HFFc6 (cell line): ENCODE measurements at places on chromosomes 12 and 14. TPM values are rescaled to one million over a fixed set of nuclear protein-coding genes. Genes with fewer than 3 reads are reported as not detected.

DNA sequence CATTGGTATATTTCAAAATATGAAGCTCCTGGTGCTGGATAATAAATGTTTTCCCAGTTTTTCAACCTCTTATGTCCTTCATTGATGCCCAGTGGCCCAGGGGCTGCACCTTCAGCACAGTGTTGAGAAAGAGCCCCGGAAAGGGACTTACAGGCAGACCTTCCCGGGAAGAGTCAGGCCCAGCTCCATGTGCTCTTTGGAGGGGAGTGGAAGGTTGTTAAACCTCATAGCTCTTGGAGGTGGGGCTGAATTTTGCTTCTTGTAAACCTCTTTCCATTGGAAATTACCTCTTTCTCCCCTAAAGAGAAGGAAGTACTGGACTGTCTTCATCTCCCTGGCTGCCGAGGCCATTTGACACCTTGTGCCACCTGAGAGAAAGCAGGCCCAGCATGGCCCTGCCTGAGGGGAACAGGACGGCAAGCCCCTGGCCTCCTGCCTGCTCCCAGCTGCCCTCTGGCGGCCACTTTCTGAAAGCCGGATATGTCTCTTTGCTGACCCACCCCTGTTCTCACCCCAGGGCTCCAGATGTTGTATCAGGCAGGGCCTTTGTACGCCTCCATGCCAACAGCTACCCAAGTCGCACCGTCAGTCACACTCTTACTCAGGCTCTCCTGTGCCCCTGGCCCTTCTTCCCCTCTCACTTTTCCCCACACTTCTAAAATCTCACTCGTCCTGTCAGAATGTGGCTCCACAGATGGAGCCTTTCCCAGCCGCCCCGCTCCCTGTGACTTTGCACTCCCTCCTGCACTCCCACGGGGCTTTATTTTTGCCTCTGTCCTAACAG is 43.0 kb downstream of the EVL start:
- DNase-seq, result peak; percentile 36

- DNase-seq, result no peak
Measured at GRCh38 chr14:69878251-69878650, 965 bp upstream of the SMOC1 start.

- DNase-seq, result no peak
Measured at GRCh38 chr12:61308220-61308619, 952.0 kb upstream of the USP15 start.

DNA sequence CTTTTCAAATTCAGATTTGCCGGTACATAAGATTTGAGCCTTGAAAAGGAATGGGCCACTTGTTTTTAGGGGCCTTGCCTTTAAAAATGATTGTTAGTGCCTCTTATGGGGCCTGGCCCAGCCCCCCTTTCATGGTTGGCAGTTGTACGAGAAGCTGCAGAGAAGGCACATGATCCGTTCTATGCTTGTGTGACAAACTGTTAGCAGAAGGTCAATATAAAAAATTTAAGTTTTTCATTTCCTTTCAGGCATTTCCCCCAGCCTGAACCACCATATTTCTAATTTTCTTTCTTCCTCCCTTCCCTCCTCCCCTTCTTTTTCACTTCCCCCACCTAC is 119.1 kb downstream of the PLXNC1 start:
- no peak for DNase-seq

DNA sequence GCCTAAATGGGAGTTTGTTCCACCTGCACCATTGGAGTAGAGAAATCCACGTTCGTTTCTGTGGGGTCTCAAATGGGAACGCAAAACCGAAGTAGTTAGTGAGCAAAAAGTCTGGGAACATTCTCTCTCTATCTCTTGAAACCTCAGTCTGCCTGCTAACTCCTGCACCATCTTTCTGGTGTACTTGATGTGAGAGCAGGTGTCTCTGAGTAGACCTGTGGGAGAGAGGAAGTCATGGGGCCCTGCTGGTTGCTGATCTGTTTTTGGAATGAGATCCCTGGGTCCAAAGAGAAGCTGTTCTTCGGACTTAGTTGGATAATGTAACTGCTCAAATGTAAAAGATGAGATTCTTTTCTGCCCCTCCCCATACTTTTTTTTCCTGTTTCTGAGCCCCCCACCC is 57.3 kb downstream of the MAX start:
- no peak for DNase-seq

DNA sequence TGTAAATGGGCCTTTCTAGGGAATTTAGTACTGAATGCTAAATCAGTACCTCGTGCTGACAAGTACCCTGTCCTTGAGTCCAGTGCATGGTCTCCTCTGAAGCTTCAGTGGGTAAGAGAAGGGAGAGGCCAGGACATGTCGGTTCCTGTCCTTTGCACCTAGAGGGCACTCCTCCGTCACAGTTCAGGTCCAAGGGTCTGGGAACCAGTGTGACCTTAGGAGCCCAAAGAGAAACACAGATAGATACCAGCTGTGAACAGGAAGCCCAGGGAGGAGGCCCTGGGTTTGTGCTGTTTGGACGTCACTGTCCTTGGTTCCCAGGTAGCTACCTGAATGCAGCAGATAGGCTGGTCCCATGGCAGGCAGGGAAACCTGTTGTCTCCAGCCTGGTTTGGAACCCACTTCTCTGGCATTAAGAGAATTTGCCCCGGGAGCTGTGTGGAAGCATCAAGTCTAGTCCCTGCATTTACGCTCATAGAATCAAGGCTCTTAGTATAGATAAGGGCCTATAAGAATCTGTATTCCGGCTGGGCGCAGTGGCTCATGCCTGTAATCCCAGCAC is 3.9 kb upstream of the FGF23 start:
- no peak for DNase-seq

GRCh38 chr14:52003324-52003723 is 14.0 kb downstream of the RTRAF start:
- no peak for DNase-seq

Gene GNB3
- total RNA-seq, result 4.6 to 7.0 TPM (median 6.0 TPM) in 3 replicates

Gene CPNE6
- not detected in 3 replicates for total RNA-seq

DNA sequence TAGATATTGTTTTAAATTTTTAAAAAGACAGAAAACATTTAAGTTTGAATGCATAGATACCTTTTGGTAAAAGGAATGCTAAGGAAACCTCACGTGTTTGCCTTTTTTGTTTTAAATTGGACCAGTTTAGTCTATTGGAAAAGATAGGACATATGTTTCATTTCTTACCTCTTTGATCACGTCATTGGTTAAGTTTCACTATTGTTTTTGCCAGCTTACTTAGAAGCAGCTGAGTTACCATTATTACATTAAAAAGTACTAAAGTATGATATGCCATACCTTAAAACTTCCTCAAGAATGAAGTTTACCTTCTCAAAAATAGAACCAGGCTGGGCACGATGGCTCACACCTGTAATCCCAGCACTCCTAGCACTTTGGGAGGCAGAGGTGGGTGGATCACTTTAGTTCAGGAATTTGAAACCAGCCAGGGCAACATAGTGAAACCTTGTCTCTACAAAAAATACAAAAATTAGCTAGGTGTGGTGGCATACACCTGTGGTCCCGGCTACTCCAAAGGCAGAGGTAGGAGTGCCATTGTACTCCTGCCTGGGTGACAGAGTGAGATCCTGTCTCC is 54.4 kb downstream of the SRGAP1 start:
- DNase-seq, result no peak

DNA sequence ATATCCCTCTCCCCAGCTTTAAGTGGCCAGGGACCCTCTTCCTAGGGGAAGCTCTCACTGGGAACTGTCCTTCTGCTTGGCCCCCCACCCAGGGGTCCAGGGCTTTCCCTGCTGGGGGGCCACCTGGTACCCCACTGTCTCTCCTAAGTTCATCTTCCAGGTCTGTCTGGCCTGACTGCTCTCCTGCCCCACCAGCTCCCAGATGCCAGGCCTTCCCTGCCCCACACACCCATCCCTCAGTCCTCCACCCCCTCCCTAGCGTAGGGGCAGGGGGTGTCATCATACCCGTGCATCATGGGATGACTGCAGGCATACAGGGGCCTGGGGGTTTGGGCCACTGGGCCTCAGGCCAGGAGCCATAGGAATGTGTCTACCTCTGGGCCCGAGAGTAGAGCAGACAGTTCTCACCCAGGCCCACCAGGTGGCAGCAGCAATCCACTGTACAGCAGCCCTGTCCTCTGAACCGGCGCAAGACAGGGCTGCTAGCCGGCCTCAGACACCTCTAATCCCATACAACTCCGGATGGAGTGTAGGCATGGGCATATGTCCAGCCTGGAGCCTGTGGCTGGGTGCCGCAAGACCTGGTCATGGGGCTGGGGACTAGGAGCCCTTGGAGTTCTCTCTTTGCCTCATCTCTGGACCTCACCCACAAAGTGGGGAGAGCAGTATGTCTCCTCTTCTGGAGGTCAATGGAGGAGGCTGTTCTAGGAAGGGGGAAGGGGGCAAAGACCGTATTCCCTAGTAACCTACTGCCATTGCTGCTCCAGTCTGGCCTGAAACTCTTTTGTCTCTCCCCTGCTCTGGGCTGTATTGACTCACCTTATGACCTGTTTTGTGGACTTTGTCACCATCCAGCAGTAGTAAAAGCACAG is 10.0 kb upstream of the SMARCD1 start:
- DNase-seq, result peak; percentile 81

- DNase-seq, result no peak
Measured at GRCh38 chr12:32515137-32515873, 115.9 kb downstream of the FGD4 start.

Gene SLC41A2
- total RNA-seq, result 7.3 to 8.4 TPM (median 7.9 TPM) in 3 replicates

Gene GLT1D1
- total RNA-seq, result not detected in 3 replicates

DNA sequence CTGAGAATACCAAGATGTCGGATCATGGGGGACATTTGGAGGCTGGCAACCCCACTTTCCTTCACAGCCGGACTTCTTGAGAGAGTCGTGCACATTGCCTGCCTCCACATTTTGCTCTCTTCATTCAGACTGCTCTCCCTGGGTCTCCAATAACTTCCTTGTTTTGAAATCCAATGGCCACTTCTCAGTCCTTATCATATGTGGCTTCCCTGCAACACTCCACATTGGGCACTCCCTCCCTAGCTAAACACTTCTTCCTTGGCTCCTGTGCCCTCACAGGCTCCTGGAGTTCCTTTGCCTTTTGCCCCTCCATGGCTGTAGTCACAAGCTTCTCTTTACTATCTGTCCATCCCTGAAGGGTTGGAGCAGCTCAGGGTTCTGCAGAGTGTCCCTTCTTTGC is 30.1 kb downstream of the NPC2 start:
- DNase-seq, result no peak

Gene KHNYN
- total RNA-seq, result 23.9 to 28.4 TPM (median 25.7 TPM) in 3 replicates

Gene BEGAIN
- 0.20 TPM in 1 of 2 replicates, not detected in the other for total RNA-seq

Gene KLRG1
- 0.26 to 0.35 TPM in 2 of 3 replicates, not detected in the other for total RNA-seq

DNA sequence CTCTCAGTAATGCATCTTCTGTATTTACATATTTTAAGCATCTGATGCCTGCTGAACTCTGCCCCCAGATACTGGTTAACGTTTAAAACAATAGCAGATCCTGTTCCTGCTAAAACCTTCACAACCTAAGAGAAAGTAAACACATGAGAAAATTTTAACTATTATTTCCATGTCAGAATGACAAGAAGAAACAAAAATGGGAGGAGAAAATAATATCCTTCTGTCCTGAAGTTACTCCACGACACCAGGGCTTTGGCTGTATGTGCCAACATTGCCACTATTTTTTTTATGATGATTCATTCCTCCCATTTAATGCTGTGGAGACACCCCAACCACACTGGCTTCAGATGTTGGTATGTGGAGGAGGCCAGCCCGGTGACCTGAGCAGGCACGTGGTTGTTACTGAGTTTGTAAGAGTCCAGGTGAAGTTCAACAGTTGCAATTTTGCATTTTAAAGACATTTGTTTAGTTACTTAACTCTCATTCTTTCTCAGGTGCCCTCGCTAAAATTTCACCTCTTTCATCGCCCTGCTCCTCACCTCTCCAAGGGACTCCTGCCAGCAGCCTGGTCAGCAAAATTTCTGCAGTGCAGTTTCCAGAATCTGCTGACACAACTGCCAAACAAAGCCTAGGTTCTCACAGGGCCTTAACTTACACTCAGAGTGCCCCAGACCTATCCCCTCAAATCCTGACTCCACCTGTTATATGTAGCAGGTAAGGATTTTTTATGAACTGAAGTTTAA is 65.5 kb upstream of the SLCO1C1 start:
- peak; percentile 1 for DNase-seq

- DNase-seq, result no peak
Measured at GRCh38 chr12:100995201-100995600, 200.6 kb downstream of the ANO4 start.

- DNase-seq, result peak; percentile 30
Measured at GRCh38 chr12:26028953-26029735, 70.7 kb downstream of the RASSF8 start.

GRCh38 chr12:38785381-38785780 is 120.0 kb downstream of the CPNE8 start:
- no peak for DNase-seq

DNA sequence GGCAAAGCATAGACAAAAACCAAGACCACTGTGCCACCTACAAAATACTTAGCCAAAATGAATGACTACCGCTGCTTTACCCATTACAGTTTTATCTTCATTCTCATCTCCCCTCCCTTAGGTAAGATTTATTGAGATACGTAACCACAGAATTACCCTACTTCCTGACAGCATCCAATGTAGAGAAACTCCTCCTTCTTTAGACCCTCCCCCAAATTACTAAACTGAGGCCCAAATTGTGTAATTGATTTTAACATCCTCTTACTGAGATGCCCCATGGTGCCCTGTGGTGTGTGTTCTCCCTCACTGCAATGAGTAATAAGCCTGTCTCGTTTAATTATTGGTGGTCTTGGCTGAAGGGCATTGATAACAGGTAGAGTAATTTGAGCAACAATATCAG is 19.1 kb downstream of the VRK1 start:
- DNase-seq, result no peak

DNA sequence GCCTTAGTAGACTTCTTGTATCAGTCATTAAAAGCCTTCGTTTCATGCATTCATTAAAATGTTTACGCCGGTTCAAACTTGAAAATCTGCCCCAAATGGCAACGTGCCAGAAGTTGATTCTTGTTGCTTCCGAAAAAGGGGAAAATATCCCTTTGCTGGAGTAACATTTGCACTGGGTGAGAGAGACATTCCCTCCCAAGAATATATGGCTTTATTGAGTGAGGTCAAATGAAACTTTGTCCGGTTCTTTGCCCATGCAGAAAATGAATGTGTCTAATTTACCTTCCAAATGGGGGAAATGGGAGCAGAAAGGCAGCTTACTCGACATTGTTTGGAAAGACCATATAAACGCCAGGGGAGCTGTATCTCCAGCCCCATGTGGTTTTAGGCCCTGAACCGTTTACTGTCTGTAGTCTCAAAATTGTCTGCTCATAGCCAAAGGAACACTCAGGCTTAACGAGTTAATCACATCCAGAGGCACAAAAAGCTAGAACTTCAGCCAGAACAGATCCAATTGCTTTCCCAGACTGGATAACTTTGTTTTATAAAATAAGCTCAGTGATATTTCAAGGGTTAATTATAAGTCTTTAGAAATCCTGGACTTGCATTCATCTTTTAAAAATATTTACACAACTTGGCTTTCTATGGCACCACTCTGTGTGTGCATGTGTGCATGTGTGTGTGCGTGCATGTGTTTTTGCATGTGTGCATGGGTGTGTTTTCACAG is 2.9 kb upstream of the EMP1 start:
- no peak for DNase-seq
